ENCODE measurements at places on chromosomes 16 and 17.
A peak's percentile ranks its signal among the peaks of the same experiment; 100 is the strongest.

GRCh38 chr17:69323806-69324205 is 3.1 kb downstream of the ABCA5 start:
- no peak for DNase-seq

DNA sequence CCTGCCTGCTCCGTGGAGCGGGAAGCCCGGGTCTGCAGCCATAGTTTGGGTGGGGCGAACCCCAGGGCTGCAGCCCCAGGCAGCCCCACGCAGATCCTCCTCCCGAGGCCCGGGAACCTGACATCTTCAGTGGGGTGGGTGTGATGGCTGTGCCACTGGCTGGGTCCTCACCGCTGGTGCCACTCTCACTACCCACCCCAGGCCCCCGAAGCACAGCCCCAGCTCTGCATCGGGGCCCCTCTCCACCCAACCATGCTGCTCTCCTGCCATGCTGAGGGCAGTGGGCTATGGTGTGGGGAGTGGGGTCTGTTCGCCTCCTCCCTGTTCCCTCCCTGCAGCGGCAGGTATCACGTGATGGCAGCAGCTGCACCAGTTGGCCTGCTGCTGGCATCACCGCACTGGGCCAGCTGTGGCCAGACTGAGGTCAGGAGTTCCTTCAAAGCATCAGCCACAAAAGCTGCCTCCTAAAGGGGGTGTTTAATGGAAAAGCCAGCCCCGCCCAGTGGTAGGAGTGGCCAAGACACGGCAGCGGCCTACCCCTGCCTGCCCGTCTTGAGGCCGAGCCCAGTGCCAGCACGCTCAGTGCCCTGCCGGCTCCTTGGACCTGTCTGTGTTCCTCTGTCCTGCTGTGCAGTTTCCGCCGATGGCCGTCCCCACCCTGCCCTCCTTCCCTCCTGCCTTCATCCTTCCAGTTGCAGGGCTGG is 10.8 kb downstream of the KCTD5 start:
- no peak for DNase-seq

- DNase-seq: no peak
These were observed 169.9 kb downstream of the MSI2 start for GRCh38 chr17:57425903-57426880.

DNA sequence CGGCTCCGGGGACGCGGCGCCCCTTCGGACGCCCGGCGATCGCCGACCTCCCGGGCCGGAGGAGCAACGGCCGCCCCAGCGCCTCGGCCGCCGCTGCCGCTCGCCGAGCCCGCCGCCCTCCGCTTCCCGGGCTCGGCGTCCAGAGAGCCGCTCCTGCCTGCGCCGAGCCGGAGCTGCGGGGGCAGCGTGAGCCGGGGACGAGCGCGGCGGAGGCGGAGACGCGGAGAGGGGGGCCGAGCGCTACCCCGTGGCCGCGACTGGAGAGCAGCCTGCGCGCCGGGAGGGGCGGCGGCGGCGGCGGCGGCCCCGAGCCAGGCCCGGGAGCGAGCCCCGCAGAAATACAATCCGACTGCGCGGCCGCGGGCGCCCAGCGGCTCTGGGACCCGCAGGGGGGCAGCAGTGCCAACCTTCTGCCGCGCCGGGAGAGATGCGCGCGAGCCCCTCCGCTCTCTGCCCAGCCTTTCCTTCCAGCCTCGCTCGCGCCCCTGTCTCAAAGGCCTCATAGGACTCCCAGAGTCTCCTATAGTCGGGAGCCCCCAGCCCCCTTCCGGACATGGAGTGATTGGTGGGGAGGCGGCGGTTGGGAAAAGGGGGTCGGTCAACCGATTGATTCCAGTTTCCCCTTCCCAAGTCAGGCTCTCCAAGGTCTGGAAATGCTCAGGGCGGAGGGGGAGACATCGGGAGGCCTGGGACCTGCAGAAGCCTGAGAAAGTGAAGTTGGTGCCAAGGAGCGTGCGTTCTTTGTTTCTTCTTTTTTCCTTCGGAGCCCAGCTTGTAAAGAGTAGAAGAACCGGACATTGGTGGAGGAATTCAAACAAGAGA is 1.0 kb upstream of the SDK2 start:
- no peak for DNase-seq

DNA sequence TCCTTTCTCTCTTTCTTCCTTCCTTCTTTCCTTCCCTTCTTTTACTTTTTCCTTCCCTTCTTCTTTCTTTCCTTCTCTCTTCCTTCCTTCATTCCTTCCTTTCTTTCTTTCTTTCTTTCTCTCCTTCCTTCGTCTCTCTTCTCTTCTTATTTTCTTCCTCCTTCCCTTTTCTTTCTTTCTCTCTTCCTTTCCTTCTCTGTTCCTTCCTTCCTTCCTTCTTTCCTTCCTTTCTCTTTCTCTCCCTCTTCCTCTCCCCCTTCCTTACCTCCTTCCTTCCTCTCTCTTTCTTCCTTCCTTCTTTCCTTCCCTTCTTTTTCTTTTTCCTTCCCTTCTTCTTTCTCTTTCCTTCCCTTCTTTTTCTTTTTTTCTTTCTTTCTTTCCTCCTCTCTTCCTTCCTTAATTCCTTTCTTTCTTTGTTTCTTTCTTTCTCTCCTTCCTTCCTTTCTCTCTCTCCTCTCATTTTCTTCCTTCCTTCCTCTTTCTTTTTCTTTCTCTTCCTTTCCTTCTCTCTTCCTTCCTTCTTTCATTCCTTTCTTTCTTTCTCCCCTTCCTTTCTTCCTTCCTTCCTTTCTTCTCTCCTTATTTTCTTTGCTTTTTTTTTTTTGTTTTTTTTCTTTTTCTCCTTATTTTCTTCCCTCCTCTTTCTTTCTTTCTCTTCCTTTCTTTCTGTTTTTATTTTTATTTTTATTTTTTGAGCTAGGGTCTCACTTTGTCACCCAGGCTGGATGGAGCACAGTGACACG is 22.8 kb downstream of the GPR142 start:
- no peak for DNase-seq

GRCh38 chr17:44219616-44220212 is at the start of gene UBTF:
Gene UBTF, minus strand, starts transcription at chr17:44219675. Its CDS starts 1,446 bp downstream, at chr17:44218229.
- DNase-seq: no peak

- no peak for DNase-seq
These were observed 1.6 kb upstream of the PECAM1 start for GRCh38 chr17:64392300-64392699.

DNA sequence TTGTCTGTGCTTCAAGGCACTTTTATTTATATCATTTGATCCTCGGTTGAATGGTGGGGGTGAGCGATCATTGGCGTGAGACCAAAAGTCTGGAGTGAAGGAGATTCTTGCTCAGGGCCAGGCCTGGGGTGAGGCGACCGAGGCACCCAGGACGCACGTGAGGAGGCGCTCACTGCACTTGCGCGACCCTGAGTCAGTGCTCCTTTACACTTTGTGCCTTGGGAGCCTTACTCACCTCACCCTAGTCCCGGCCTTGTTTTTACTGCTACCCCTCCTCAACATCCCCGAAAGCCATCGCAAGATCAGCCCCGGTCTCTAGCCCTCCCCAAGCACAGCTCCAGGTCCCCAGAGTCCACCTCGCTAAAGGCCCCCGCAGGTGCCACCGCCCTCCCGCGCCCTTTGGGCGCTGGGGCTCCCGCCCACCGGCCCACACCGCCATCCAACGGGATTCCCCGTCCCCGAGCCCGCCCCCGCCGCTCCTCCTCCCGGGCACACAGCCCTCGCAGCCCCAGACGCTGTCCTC is 496 bp downstream of the EZH1 start:
- DNase-seq: peak; percentile 43

GRCh38 chr17:44216694-44217093 is 2.8 kb downstream of the UBTF start:
- no peak for DNase-seq

DNA sequence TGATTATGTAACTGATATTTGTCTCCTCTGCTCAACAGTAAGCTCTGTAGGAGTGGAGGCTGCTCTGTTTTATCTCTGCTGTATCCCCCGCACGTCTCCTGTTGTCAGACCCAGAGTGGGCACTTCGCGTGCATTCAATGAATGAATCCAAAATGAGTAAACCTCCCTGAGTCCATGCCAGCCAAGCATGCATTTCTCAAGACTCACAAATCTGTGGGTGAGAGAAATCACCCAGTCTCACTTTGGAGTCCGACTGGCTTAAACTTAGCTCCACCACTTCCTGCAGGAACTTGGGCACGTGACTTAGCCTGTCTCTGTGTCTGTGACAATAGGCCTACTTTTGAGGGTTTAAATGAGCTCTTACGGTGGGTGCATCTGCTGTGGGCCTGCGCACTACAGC is 3.7 kb downstream of the PNPO start:
- DNase-seq: no peak

- DNase-seq: no peak
These were observed 47.1 kb upstream of the YPEL2 start for GRCh38 chr17:59284317-59284716.

DNA sequence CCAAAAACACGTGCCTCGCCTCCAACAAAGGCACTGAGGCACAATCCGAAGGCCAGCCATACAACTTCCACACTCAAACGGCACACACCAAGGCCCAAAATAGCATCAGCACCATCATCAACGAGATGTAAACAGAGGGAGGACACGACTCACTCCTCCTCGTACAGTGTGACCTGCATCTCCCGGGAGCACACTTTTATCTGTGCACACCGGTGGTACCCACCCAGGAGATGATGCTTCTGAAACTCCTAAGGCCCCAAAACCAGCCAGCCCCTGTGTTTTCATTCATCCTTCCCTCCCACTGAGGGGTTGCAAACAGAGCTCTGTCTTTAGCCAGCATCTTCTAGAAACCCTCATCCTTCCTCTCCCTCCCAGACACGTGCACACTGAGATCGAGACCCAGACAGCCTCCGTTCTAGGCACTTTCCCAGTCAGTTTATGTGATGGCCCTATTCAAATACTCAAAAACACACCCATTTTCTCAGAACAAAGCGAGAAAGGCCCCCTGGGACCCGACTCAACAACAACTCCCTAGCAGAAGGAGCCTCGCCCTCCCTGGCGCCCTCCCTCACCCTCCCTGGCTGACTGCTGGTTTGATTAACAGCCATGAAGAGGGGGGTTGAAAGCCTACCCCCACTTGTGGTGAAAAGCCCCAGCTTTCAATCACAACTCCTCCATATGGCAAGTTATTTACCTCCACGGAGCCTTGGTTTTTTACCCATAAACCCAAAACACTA is 76.3 kb downstream of the GAS7 start:
- peak; percentile 76 for DNase-seq

GRCh38 chr16:72749091-72749490 is 298.8 kb downstream of the ZFHX3 start:
- DNase-seq: no peak

DNA sequence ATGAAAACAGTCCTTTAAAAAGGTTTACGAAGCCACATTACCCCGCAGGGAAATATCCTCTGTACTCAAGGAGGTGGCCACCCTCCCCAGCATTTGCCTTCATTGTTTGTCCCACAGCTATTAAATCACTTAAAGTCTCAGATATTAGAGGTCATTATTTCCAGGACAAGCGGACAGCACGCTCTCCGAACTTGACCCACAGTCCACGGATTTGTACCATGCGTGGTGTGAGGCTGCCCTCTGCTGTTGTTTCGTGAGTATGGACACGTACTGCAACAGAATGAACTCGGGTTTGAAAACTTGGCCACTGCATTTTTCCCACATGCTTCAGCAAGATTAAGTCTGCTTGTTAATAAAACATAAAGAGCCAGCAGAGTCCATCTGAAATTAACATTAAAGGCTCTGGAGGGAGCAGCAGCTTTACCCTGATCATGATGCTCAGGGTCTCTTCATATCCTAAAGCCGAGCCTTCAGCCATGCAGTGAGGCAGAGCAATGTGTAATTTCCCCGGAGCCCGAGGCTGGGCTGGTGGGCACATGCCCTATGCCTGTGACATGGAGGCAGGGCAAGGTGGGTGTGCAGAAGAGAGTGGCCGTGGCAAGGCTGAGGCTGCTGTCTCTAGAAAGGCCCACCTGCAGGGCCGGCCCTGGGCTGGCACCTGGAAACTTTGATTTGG is 19.7 kb downstream of the MEAK7 start:
- no peak for DNase-seq

DNA sequence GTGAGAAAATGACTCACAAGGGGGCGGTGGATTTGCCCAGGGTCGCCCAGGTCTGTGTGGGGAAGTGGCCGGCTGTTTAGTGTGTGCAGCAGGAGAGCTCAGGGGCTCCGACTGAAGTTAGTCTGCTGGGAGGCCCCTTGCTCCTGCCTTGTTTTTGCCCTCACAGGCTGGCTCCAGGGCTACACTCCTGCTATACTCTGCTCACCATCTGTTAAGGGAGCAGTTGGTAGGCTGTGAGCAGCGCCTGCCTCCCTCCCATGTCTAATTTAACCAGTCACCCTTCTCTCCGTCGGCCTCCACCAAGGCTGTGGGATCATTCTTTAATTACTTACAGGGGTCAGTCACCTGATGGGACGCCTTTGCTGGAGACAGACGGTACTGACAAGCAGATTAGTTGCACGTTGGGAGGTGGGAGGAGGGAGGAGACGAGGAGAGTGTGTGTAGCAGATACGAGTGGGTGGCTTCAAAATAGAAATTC is 35.5 kb downstream of the KSR1 start:
- peak; percentile 99 for DNase-seq

DNA sequence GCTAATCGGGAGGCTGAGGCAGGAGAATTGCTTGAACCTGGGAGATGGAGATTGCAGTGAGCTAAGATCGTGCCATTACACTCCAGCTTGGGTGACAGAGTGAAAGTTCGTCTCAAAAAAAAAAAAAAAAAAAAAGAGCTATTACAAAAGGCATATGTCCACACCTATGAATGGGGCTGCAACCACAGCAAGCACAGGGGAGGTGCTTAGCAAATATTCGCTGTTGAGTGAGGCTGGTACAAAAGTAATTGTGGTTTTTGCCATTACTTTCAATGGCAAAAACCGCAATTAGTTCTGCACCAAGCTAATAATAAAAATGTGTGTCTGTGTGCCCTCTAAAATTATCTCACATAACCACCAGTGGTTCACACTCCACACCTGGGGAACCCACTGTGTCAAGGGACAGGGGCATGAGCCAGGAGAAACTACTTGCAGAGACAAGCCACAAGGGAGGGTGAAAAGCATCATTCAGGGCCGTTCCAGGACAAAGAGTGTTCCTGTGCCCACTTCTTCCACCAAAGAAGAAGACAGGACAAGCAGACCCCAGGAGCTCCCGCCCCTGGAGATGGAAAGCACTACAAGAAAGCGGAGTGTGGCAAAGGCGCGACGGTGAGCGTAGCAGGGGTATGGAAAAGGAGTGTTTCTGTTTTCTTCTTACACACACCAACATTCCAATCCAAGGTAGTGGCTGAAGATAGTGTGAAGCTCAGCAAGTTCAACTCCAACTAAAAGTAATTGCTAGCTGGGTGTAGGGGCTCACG is 84.4 kb upstream of the CNEP1R1 start:
- DNase-seq: no peak

DNA sequence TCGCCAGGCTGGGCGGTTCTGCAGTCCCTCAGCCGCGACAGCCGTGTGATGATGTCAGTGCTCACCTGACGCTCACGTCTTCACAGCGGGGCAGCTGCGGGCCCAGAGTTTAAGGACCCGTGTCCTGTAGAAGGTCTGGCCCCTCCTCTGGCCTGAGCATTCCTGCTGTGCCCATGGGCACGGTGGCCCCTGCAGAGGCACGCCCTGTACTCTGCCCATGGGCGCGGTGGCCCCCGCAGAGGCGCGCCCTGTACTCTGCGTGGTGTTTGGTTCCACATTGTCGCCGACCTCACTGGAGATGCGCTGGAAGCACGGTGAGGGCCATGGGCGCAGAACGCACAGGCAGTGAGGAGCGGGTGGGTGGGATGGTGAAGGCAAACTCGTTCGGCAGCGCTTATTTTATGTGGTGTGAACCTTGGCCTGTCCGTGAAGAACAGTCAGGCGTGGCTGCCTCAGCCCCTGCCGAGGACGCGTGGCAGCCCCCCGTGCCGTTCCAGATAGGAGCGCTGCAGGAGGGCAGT is 122.0 kb downstream of the BANP start:
- DNase-seq: no peak

GRCh38 chr16:86584726-86585721 is 6.7 kb downstream of the FOXL1 start:
- DNase-seq: no peak

- DNase-seq: peak; percentile 85
These were observed 647 bp downstream of the UNK start for GRCh38 chr17:75785016-75785890.

GRCh38 chr17:50137042-50137441 is 7.1 kb upstream of the SAMD14 start:
- no peak for DNase-seq

Data from NCI-H524 treated with DMSO at 0.1 percent for 48 hours (cell line).